ENCODE measurements at places on chromosomes 13 and 19.
A peak's percentile ranks its signal among the peaks of the same experiment; 100 is the strongest.

DNA sequence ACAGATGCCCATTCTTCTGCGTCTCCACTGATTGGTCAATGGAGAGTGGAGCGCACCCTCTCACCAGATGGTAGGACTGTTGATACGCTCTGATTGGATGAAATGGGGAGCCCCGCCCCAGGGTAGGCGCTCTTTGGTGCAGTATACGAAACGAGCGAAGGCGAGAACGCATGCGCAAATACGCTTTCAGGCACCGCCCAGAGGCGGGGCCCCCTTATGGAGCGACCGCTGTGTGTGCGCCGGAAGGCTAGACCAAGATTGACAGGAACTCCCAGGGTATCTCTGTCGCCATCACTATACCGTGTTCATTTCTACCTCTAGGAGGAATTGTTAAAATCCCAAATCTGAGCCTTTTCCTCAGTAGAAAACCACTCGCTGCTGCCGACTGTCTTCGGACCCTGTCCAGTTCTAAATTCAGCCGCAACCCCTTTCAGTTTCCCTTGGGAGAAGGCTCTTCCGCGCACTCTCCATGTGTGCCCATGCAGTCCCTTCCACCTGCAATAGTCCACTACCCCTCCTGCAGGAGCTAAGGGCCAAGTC is 720 bp upstream of the HNRNPL start:
- DNase-seq: peak; percentile 100

- no peak for DNase-seq
Observed at GRCh38 chr19:31346184-31347059, 2.8 kb downstream of the TSHZ3 start.

GRCh38 chr13:44747179-44747578 is 171.0 kb upstream of the TSC22D1 start:
- DNase-seq: no peak

DNA sequence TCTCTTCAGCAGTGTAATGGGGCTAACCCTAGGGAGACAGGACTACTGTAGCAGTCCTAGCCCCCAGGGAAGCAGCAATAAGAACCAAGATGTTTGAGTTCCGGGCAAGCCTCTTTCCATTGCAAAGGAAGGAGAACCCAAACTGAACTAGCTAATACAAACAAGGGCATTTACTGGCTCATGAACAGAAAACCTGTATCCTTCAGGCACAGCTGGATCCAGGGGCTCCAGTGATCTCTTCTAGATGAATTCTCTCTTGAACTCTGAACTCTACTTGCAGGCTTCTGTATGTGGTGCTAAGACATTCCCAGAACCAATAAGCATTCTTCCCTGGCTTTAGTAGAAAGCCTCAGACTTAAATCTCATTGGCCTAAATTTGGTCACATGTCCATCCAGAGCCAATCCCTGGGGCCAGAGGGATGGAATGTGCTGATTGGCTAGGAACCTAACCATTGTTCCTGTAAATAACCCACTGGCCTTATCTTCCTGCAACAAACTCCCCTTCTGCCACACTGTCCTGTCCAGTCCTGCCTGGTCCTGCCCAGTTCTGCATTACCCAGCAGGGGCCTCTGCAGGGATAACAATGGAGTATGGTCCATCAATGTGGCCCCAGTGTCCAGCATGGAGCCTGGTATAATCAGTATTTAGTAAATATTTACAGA is 3.9 kb upstream of the PODNL1 start:
- DNase-seq: no peak

GRCh38 chr13:90757127-90757680 is 590.3 kb upstream of the MIR17HG start:
- no peak for DNase-seq
